Hepatocyte (in vitro differentiated cells): ENCODE measurements at places on chromosomes 12 and 14.

DNA sequence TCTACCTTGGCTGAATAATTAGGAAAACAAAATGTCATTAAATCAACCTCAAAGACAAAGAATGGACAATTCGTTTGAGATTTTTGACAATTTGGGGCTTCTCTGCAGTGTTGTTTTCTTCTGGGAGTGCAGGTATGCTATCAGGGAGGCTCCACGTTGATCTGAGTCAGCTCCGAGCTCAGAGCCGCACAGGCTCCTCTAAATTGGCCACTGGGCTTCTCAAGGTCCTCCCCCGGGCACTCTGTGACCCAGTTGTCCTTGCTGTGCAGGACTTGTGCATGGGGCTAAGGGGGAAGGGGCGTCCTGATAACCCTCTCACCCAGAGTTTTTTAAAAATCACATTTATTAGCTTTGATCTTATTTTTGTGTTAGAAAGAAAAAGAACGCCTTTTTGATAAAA is 52.7 kb downstream of the TBX3 start:
- DNase-seq, result no peak

GRCh38 chr12:80580254-80580653 is 127.2 kb upstream of the MYF6 start:
- no peak for DNase-seq

GRCh38 chr14:79442786-79443185 is 768.5 kb downstream of the DIO2 start:
- no peak for DNase-seq

DNA sequence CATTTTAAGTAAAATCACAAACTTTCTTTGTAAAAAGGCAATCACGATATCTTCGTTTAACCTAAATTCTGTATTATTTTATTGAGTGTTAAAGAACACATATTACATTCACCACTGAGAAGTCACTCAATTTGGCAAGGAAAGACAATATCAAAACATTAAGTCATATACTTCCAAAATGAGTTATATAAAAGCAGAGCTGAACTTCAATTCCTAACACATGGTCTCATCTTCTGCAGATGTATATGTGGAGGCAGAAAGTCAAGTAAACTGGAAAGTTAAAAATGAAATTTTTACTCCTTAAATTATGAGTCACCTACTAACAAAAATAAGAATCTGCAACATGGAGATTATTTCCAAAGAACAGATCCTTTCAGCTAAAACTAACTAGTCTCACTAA is 28.7 kb downstream of the BMAL2 start:
- DNase-seq, result no peak

GRCh38 chr14:36113341-36113740 is 63.2 kb downstream of the PTCSC3 start:
- DNase-seq, result no peak
